ENCODE measurements at places on chromosomes 7 and 10.

- no peak for DNase-seq
Observed at GRCh38 chr10:49667991-49668390, 11.5 kb upstream of the C10orf53 start.

DNA sequence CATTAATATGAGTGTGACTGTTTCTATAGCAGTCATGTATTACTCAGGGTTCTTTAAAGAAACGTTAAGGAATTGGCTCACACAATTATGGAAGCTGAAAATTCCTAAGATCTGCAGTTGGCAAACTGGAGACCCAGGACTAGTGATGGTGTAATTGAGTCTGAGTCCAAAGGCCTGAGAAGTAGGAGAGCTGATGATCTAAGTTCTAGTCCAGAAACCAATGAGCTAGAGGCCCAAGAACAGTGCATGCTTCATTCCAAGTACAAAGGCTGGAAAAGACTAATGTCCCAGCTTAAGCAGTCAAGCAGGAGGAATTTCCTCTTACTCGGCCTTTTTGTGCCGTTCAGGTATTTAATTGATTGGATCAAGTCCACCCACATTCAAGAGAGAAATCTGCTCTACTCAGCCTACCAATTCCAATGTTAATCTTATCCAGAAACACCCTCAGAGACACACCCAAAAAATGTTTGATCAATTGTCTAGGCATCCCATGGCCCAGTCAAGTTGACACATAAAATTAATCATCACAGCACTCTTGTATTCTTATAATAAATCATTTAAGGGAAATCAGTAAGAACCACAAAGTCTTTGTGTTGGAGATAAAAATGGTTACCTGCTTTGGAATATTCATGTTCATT lies 312.1 kb downstream of the PRKG1 start:
- no peak for DNase-seq

GRCh38 chr10:86798611-86799010 lies 42.2 kb downstream of the BMPR1A start:
- no peak for DNase-seq

DNA sequence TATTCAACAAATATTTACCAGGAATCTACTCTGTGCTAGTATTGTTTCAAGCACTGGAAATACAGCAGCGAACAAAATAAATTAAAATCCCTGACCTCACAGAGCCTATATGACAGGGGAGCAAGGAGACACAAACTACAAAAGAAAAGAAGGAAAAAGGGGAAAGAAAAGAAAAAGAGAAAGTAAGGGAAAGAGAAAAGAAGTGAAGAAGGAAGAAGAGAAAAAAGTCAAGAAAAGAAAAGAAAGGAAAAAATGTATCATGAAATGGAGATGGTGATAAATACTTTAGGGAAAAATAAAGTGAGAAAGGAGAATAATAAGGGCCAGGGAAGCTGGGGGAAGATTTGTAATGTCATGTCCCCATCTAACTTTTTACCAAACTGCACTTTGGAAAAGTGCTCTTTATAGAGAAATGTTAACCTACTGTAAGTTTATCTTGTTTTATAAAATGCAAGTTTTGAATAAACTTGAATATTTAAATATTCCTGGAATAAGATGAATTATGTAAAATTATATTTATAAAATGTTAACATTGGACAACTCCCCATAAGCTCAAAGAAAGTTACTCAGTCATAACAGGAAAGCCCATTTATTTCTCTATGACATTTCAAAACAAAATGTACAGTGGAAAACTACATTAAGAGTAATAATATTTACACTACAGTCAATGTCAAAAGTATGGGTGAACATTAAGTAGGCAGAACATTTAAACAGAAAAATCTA lies 14.7 kb downstream of the C10orf88 start:
- no peak for DNase-seq

DNA sequence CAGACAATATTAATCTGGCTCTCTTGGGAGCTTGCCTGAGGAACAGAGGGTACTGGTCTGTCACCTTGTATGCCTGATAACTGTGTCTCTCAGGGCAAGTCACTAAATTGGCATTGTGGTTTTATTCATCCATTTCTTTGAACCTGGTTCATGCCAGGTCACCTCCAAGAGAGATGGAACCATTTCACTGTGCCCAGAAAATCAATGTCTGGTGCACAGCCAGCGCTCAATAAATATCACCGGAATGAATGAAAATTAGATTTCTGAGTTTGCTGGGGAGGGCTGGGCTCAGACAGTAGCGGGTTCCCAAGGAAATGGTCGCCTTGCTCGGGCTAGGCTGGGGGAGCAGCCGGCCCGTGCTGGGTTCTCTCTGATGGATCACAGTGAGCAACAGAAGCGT lies 64.1 kb upstream of the BAIAP2L1 start:
- DNase-seq, result no peak

DNA sequence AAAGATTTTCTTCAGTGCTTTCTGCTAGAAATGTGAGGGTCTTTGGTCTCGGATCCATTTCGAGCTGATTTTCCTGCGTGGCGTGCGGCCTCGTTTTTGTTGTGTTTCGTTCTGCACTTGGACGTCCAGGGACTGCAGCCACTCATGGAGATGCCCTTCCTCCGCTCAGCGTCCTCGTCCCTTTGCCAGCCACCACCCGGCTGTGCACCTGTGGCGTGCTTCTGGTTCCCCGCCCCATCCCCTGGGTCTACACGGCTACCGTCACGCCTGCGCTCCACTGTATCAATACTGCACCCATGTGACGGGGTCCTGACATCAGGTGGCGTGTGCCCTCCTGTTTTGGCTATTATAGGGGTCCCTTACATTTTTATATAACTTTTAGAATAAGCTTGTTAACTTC lies 42.7 kb upstream of the NKX6-2 start:
- DNase-seq, result no peak

DNA sequence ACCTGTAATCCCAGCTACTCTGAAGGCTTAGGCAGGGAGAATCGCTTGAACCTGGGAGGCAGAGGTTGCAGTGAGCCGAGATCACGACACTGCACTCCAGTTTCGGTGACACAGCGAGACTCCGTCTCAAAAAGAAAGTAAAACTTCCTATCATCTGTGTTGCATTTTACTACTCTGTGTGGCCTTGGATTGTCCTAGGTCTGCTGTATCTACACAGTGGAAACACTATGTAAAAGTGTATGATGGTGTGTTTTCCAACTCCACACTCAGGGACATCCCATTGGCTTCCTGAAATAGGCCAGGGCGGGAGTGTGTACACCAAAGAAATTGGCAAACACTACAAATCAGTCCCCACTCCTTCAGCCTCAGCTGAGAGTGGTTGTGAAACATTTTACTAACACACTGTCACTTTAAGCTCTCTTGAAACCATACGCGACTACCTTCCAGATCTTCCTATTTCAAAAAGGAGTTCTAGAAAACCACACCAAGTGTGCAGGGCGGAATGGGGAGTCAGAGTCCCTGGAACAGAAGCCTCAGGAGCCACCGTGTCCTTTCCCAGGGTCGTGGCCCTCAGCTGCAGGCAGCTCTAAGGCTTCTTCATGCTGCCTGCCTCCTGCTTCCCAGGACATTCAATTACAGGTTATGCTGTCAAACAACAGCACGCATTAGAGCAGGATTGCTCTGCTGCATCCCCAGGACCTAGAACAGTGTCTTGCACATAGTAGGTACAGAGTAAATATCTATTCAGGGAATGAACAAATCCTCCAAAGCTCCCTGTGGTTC lies 275.4 kb downstream of the PARD3 start:
- no peak for DNase-seq

DNA sequence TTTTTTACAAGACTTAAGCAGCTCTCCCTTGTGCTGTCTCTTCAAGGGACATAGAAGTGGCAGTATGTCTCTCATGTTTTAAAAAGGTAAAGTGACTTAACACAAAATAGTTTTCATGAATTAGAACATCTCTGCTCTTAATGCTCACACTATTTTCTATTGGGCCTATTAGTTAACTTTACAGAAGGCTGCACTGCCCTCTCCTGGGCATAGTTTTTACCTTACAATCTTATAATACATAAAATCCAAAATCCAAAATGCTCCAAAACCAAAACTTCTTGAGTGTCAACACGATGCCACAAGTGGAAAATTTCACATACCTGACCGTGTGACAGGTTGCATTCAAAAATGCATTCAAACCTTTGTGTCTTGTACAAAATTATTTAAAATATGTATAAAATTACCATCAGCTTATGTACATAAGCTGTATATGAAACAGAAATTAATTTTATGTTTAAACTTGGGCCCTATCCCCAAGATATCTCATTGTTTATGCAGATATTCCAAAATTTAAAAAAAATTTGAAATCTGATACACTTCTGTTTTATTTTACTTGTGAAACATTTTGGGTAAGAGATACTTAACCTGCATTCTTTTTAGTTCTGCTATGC lies 25.8 kb downstream of the TES start:
- DNase-seq, result peak; percentile 77

DNA sequence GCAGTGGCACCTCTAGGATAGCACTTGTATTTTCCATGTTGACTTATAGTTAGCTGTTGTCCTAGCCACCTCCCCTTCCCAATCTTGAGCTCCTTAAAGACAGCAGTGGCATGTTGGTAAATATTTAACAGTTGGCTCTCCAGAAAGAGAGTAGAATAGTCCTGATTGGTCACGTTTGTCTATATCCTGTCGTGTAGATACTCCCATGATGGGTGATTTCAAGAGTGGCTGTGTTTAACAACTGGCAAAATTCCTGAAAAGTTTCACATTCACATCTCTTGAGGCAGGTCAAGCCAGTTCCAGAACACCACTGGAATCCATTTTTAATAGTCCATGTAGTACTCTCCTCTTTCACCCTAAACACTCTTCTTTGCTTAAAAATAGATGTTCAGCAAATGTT lies 68.2 kb upstream of the FZD1 start:
- no peak for DNase-seq

DNA sequence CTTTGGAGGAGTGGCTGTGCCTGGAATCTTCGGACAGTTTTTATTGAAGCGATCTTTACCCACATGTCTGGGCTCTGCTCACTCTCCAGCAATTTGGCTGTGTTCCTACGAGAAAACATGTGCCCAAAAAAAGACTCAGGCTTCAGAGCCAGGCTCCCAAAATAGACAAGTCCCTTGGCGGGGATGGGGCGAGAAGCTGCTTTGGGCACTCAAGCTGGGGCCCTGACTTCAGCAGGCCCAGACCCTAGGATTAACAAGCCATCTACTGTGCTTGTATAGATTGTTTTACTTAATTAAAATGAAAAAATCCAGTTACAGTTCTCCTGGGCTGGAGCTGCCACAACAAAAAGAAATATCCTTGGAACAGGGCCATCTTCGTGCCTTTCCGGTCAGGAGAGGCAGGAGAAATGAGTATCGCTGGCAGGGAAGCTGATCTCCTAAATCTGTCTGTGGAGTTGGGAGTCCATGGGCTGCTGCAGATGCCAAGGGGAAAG lies 51.4 kb upstream of the PDCD4 start:
- DNase-seq, result no peak

GRCh38 chr7:27551803-27552400 lies 110.8 kb downstream of the HIBADH start:
- DNase-seq, result no peak

GRCh38 chr7:50952544-50952943 lies 169.8 kb upstream of the GRB10 start:
- DNase-seq, result no peak

DNA sequence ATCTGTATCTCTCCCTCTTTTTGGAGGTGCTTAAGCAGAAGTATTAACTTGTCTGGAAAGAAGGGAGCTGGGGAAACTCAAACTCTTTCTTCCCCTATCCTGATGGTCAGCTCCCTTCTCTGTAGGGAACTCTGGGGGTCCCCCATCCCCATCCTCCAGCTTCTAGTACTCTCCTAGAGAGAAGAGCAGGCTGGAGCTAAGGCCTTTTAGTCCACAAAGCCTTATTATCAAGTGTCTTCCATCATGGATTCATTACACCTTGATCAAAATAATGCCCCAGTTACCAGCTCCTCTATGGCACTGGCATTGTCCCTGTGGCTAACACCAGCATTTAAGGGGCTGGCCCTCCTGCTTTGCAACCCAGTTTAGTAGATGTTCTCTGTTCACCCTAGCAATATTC lies 35.7 kb downstream of the CADPS2 start:
- DNase-seq, result no peak

DNA sequence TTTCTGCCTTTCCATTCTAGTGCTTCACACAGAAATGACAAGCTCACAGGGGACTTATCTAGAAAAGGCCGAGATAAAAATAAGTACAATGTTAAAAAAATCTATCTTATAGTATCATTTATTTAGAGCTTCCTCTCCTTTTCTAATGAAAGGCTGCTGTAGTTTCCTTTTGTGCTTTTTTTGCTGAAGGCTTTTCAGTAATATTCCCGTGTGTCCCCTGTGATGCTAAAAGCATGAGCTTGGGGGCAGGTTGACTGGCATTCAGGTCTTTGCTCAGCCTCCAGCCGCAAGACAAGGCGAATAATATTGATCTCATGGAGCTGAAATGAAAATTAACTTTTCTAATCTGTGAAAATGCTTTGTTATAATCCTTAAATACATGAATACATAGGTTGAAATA lies 143.0 kb downstream of the ST7 start:
- DNase-seq, result no peak

- DNase-seq, result no peak
Observed at GRCh38 chr10:132724446-132724845, 61.5 kb downstream of the NKX6-2 start.

DNA sequence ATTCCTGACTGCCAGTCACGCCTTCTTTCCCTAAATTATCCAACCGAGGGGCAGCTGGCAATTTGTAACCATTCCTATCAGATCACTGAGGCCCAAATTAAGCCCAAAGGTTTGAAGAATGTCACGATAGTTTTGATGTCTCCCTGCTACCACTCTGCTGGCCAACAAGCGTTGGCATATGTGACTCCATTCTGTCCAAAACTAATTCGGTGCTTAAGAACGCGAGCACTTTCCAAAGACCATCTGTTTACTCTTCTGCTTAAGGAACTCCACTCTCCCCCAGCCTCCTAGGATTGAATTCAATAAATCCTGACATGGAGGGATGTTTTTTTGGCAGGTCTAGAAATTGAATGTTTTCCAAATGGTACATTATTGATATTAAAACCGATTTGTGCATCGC lies 131.5 kb upstream of the CTBP2 start:
- DNase-seq, result no peak

- no peak for DNase-seq
Observed at GRCh38 chr10:85407088-85407487, 959.5 kb downstream of the GRID1 start.

DNA sequence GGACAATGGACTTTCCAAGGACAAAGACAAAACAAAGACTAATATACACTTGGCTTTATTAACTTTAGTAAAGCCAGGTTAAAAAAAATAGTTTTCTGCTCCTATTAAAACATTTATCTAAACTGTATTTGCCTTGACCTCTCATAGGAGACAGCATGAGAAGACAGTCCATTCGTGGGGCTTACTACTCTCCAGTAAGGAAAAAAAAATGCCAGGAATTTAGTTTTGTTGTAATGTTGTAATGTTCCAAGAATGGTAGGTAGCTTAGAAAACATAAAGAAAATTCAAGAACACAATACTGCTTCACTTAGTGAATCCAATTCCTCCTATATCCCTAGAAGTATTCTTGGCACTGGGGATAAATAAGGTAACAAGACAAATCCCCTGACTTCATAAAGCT lies 81.7 kb downstream of the KMT2C start:
- DNase-seq, result no peak

GRCh38 chr10:58258977-58259692 lies 8.6 kb downstream of the IPMK start:
- peak; percentile 8 for DNase-seq

Data from suppressor macrophage (primary cell).